ENCODE measurements at places on chromosomes 11 and 22.

- no peak for DNase-seq
Measured at GRCh38 chr11:78438298-78438975, 20.8 kb upstream of the GAB2 start.

DNA sequence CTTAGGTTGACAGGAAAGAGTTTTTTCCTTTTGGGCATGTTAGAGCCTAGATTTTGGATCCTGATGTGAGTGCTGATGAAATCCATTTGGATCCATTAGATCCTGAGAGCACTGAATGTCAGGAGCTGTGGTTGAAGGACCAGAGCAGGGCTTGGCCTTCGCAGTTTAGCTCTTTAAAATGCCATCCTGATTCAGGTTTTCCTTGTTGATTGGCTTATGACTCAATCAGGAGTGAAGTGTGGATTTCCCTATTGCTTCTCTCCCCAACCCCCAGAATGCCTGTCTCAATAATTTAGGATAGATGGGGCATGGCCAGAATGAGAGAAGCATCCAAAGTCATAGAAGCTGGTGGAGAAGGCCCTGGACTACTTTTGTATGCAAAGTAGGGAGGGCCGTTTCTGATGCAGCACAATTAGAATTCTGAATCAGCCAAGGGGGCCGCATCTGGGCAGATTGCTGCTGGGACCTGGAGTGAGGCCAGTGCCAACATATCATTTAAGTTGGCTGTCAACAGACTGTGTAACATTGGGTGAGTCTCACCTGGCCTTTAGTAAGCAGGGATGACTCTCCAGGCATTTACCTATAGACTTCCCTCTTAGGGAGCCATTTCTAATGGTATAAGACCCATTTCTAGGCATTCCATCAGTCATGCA, 80.5 kb downstream of the TEAD1 start:
- DNase-seq, result no peak

- no peak for DNase-seq
Measured at GRCh38 chr11:10655943-10656576, 37.5 kb downstream of the IRAG1 start.

- DNase-seq, result no peak
Measured at GRCh38 chr11:36343436-36343835, 47.3 kb downstream of the PRR5L start.

DNA sequence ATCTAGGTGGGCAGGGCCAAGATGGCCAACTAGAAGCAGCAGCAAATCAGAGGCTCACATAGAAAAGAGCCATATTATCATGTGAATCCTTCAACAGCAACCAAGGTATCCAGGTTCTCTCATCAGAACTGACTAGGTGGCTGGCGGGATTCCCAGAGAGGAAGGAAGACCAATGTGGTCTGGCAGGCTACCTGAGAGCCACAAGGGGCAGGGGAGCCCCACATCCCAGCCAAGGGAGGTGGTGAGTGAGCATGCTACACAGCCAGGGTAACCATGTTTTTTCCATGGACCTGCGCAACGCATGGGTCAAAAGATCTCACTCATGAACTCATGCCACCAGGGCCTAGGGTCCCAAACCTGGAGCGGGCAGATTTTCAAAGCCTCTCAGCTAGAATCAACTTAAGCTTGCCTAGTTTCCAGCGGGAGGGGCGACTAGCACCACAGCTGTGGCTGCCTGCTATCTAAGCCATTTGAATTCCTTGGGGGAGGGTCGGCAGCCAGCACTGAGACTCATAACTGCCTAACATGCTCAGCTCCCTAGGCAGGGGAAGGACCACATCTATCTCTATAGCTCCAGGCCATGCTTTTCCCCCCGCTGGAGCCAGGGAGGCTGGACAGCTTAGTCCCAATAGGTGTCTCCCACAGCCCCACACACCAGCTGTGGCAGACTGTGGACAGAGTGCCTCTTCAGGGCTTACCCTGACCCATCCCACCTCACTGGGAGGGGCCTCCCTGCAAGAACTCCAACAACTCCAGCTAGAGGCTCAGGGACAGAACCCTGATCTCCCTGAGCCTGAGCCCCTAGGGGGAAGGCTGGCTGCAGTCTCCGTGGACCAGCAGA, 28.7 kb upstream of the CASP12 start:
- no peak for DNase-seq
